ENCODE measurements at places on chromosomes 3 and 15.
A peak's percentile ranks its signal among the peaks of the same experiment; 100 is the strongest.

DNA sequence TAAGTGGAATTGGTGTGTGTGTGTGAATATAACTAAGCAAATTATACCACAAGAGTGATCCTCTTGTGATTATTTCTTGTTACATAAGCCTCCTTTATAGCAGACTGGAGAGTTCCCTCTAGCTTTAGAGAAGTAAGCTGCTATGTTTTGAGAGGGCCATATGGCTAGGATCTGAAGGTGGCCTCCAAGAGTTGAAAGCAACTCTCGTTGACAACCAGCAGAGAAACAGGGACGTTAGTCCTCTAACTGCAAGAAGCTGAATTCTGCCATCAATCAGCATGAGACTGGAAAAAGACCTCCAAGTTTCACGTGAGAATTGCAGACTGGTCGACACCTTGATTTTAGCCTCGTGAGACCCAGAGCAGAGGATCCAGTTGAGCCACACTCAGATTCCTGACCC is 278.5 kb upstream of the ZNF717 start:
- no peak for DNase-seq

GRCh38 chr15:62748196-62748595 is 294.4 kb upstream of the TPM1 start:
- DNase-seq: no peak

GRCh38 chr15:49120832-49121231 is 34.6 kb downstream of the COPS2 start:
- no peak for DNase-seq

- DNase-seq: no peak
These were observed 1124.8 kb downstream of the SI start for GRCh38 chr3:163953526-163953925.

- DNase-seq: no peak
These were observed 41.6 kb downstream of the DMXL2 start for GRCh38 chr15:51580982-51581381.

DNA sequence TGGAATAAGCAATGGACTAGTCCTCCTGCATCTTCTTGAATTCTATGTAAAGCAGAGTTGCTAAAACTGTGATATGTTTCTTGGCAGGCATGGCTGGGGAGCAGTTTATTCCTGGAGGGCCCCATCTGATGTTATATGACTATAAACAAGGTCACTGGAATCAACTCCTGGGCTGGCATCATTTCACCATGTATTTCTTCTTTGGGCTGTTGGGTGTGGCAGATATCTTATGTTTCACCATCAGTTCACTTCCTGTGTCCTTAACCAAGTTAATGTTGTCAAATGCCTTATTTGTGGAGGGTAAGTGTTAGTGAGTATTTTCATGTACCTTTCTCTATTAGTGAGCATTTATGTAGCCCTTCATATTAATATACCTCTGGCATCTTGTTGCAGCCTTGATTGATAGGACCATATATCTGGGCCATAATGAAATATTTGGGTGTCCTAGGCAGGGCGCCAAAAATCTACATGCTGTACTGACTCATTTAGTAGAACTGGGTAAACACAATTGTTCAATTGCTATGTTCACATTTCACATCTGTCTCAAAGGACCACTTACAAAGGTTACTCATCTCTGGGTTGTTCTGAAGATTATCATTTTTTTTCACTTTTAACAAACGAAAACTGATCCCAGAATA is 52.6 kb upstream of the ADGRG7 start:
- no peak for DNase-seq

DNA sequence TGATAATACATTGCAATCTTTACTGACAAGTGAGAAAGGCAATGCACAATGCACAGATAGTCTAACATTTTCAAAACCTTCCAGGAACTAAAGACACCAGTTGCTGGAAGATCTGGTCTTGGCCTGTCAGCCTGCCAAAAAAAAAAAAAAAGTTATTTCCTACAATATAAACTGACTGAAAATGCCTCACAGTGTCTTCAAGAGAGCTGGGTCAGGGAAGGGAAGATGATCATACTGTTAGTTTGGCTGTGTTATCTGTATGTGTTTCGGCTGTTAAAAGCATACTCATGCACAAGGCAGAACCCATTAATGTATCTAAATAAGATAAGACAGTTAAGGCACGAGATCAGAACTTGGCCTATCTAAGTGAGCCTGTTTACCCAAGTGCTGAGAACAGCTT is 673.4 kb downstream of the MECOM start:
- no peak for DNase-seq

- DNase-seq: no peak
These were observed 7.4 kb downstream of the PRSS50 start for GRCh38 chr3:46710229-46710628.

DNA sequence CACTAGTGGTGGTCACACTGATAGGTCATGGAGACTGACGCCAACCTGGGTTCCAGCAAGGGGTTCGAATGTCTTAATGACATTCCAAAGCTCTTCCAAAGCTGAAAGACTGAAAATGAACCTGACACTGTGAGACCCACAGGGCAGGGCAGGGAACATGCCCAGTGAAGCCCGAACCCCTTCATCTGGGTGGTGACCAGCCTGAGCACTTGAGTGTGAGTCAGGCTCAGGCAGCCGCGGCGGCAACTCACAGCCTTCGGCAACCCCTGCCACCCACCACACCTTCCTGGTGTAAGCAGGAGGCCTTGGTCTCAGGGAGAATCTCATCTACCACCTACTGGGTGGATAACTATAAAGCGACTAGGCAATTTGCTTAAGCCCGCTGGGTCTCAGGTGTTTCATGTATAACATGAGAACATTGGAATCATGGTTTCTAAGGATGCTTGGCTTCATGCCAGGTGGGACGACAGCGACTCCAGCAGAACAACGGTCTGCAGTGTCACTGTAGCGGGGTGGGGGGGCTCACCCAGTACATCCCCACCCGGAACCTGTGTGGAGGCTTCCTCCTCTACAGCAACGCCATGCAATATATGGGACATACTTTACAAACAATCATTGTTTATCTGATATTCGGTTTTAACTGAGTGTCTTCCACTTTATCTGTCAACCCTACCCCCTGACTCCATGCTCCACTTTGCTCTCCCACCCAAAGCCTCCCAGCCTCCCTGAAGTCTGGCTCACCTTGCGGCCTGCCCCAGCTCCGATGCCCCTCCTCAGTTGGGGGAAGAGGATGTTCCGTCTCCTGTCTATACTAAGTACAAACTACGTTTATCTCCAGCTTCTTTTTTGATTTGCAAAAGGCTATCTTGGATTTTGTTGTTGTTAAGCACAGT is 125.0 kb upstream of the MEF2A start:
- no peak for DNase-seq

- DNase-seq: peak; percentile 24
These were observed 42.9 kb downstream of the IDH2 start for GRCh38 chr15:90059208-90059985.

GRCh38 chr15:69677403-69677802 is 224.8 kb downstream of the RPLP1 start:
- no peak for DNase-seq

DNA sequence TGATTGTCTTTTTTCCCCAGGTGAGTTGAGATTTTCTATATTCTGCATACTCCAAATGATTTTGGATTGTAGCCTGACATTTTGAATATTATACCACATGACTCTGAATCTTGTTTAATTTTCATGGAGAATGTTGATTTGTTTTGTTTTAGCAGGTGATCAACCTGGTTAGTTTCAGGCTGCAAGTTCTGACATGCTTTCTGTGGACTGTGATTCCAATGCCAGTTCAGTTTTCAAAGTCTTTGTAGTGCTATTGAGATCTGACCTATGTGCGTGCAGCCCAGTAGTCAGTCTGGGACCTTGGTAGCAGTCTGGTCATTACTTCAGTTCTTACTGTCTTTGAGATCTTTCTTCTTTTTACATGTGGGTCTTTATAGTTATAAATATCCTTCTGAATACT is 18.6 kb upstream of the MTMR10 start:
- no peak for DNase-seq

- no peak for DNase-seq
These were observed 29.7 kb upstream of the FBLN2 start for GRCh38 chr3:13519006-13519791.

- DNase-seq: no peak
These were observed 173.0 kb downstream of the STT3B start for GRCh38 chr3:31705736-31706135.

GRCh38 chr3:150152567-150152966 is 181.9 kb upstream of the PFN2 start:
- no peak for DNase-seq

DNA sequence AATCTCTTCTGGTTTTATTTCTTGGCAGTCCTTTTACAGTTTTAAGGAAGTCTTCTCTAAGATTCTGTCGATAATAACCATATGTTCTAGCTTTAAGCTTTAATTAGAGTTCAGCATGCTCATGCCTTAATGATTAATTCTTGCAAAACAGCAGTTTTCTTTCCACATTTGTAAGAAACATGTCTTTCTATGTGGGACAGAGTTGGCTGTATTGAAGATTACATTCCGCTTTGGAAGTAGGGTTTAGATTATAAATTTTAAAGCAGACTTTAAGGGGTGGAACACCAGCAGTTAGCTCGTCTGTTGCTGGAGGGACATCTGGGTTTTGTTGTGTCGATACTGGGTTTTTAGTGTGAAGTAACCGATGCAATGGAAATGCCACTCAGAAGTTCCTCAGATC is 35.3 kb downstream of the SQOR start:
- DNase-seq: no peak

DNA sequence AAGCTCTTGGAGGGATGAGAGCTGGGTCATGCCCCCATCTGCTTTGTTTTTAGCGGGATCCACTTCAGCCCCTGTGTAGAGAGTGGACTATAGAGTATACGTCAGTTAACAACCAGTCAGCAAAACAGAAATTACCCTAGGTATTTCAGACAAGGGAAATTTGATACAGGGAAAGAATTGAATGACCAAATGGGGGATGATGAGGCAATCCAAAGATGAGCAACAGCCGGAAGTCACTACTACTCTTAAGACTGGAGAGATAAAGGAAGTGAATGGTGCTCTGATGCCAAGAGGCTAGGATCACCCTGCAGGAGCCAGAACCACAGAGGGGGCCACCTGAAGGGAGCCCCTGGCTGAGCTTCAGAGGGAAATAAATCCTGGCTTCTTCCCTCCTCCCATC is 1.7 kb upstream of the GPR62 start:
- no peak for DNase-seq

DNA sequence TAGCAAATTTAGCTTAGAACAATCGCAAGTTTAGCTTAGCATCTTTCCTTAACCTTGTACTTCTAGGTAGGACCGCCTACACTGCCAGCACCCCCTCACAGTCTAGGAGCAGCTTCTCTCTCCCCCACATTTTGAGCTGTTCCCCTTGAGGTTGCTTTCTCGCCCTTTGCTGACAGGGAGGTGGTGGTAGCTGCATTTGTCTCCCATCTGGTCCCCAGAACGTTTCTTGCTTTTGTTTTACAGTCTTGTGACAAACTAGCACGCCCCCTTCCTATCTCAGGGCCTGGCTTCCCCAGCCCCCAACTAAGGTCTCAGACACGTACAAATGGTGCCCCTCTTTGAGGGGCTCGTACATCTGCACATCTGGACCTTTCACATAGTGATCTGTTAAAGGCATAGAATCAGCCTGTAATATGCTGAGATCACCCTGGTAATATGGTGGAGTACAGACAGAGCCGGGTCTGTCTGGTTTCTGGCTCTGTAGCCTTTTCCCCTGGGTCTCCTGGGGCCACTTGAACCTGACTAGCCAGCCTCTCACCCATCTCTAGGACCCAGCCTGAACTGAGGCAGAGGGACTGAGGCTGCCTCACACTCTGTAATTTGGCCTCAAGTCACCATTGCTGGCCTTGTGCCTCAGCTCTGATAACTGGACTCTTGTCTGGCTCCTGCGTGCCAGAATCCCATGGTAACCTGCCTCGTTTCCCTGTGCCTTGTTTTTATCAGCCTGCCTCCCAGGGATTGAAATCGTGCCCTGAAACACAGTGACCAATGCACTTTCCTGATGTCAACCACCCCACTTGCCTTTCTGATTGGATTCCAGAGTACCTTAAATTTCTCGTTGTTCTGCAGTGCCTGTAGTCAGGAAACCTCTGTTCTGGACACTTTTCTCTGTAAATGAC is 27.7 kb downstream of the CRTC3 start:
- DNase-seq: no peak

DNA sequence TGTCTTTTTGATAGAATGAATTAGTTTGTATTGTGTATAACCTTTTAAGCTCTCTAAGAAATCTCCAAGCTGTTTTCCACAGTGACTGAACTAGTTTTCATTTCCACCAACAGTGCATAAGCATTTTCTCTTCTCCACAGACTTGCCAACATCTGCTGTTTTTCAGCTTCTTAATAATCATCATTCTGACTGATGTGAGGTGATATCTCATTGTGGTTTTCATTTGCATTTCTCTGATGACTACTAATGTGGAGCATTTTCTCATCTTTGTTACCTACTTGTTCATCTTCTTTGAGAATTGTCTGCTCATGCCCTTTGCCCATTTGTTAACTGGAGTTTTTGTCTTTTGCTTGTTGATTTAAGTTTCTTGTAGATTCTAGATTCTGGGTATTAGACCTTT is 777.5 kb downstream of the OTOL1 start:
- no peak for DNase-seq

DNA sequence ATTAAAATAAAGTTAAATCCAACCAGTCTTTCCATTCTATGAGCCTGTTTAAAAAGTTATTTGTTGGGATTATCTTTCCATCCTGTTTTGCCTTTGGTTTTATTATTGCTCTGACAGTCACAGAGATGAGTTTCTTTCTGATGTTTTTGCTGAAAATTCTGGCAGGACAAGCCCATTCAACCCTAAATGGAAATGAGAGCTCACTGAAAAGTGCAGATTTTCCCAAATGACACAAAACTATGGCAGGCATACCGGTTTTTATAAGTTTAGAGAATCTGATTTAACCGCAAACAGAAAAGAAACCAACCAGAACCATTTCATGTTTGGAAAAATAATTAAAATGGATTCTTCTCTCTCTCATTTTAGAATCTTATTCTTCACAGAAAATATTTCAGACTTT is 238.1 kb upstream of the SGO1 start:
- DNase-seq: no peak

DNA sequence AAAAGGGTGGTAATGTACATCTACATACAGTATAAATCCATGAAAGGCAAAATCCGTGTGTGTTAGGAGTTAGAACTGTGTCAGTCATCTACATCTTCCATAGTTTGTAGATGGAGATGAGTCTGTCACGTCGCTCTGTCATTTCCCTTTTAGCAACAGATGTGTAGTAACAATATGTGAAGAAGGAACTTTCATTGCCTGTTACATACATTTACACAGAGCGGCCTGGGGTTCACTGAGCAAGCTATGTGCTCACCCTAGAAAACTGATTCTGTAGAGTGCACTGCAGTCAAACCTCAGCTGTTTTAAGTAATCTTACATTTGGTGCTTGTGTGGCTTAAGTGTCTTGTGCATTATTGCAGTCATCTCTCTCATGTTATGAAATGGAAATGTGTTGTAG is 41.6 kb upstream of the AP3B2 start:
- no peak for DNase-seq

DNA sequence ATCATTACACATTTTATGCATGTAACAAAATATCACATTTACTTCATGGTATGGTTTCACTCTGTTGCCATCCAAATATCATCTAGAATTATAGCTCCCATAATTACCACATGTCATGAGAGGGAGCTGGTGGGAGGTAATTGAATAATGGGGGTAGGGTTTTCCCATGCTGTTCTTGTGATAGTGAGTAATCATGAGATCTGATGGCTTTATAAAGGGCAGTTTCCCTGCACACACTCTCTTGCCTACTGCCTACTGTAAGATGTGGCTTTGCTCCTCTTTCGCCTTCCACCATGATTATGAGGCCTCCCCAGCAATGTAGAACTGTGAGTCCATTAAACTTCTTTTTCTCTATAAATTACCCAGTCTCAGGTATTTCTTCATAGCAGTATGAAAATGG is 123.4 kb downstream of the SATB1 start:
- no peak for DNase-seq

GRCh38 chr3:45165497-45166283 is 19.5 kb upstream of the CDCP1 start:
- no peak for DNase-seq

All from activated naive CD4-positive, alpha-beta T cell (primary cell).